ENCODE measurements at places on chromosomes 4 and X.

GRCh38 chrX:55135171-55135570 lies 46.4 kb downstream of the PAGE2 start:
- no peak for DNase-seq

DNA sequence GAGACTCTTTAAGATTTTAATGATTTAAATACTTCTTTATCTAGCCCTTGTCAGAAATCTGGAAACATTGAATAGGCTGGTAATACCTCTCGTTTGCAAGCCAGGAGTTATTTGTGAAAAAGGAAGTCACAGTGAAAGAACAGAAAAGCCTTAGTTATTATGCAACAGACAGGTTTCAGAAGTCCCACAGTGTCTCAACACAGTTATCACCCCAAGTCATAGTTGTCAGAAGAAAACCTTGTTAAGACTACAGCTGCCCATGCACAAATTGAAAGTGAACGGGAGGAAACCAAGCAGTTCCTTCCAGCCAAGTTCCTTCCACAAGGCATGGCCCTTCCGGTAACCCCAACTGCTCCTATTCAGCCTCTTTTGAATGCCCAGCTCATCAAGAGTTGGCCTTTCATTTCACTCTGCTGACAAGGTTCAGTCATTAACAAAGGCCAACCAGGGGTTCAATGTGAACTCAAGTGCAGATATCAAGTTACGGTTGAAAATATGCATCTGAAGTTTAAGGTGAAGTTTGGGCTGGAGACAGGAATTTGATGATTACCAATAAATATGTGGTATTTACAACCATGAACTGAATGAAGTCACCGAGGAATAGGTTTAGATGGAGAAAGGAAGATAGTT lies 15.6 kb downstream of the ALPK1 start:
- DNase-seq: no peak

- no peak for DNase-seq
These were observed 49.5 kb upstream of the STOX2 start for GRCh38 chr4:183855323-183856190.

GRCh38 chr4:177596035-177596434 lies 153.8 kb upstream of the AGA start:
- no peak for DNase-seq

GRCh38 chrX:140163371-140164159 lies 198.2 kb upstream of the CXorf66 start:
- DNase-seq: no peak

GRCh38 chrX:111376897-111377578 lies 35.0 kb downstream of the DCX start:
- DNase-seq: no peak

DNA sequence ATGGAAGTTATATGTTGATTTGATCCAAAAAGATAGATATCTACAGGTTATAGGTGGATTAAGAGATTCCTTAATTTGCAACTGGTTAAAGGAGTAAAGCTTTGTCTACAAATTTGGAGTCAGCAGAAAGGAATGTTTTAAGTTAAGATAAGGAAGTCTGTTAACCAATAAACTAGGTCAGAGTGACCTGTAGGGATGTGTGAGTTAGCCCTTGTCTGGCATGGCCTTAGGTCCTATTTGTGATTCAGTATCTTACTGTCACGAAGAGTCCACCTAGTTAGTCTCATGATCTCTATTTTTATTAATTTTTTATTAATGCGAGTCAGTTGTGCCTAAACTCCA lies 230.8 kb downstream of the INPP4B start:
- no peak for DNase-seq

- no peak for DNase-seq
These were observed 14.8 kb upstream of the RASGEF1B start for GRCh38 chr4:81486502-81486901.

DNA sequence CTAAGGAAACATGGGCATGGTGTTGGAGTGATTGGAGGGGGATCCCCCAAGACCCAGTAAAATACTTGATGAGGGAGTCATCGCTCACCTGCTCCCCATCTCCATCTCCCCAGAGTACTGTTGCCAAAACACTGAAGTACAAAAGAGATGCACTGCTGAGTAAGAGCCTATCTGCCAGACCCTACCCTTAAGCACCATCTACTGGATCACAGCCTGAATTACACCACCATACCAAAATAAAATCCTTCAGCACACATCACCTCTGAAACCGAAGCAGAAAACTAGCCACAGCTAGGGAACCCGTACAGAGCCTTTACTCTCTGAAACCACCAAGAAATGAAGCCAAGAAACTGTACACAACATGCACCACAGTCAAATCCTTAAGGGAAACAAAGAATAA lies 466.3 kb upstream of the ACTRT1 start:
- no peak for DNase-seq

DNA sequence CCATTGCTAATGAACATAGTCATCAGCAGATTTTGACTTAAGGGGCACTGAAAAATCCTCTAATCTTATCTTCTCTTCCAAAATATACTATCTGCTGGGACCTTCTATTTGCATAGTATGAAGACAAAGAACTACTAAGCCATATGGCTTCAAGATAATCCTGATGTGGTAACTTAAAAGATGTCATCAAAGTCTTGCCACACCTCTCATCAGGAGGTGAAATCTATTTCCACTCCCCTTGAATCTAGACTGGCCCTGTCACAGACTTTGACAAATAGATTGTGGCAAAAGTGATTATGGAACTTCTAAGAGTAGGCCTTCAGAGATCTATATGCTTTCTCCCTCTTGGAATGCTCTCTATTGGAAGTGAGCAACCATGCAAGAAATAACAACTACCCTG lies 27.3 kb upstream of the TET2 start:
- DNase-seq: no peak

DNA sequence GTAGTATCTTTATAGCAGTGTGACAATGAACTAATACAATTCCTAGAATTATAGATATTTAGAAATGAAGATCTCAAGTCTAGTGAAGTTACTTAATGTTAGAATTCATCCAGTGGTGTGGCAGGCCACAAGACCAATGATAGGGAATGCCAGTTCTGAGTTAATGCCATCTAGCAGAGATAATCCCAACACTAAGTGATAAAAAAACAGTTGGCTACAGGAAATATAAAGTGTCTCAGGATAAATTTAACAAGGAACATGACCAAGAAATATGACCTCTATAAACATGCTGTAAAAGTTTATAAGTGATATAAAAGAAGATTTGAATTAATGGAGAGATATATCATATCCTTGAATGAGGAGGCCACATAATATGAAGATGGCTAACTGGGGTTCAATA lies 1790.5 kb upstream of the ADGRL3 start:
- DNase-seq: no peak

GRCh38 chr4:140790171-140790570 lies 34.0 kb upstream of the TBC1D9 start:
- no peak for DNase-seq

- no peak for DNase-seq
These were observed 9.3 kb downstream of the PRDM8 start for GRCh38 chr4:80206521-80207171.

DNA sequence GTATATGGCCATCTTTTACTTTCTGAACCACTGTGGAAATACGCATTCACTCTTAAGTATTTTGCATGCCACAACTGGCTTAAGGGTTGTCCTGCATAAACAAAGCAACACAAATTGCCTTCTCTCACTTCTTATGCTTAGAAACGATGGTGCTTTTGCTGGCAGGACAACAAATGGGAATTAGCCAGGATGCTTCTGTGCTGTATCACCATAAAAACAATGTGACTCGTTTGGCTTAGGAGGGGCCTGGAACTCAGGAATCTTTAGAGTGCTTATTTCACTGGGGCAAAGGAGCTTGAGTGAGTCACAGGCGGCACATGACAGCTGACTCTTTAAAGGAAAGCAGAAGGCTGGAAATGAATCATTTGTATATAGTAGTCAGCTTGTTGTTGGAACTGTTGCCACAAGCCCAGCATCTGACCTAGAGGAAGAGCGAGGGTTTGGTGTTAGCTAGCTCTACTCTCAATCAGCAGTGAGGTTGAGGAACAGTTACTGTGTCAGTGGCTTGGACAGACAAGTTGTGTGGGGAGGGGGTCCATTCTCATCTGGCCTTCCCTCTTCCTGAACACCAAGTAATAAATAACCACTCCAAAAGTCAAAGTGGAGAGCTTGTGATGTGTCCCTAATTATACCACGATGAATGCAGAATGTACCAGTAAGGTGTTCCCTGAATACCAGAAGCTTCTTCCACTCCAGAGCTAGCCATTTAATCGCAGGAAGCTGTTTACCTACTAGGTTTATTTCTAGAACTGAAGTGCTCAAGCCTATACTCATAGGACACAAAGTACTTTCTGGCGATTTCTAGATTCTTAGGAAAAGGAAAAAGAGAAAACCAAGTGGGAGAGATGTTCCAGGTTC lies 293.1 kb downstream of the CAMK2D start:
- no peak for DNase-seq

DNA sequence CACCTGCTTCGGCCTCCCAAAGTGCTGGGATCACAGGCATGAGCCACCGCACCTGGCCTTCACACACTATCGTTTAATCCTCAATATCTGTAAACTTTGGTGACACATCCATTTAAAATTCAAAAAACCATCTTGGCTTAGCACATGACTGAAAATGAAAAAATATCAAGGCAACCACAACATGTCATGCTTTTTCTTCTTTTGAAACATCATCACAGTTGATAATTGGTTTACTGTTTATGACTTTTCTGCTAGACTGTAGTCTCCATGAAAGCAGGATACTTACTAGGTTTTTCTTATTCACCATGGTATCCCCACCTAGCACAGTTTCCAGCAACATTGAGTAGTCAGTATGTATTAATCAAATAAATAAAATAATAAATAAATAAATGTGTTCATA lies 11.0 kb downstream of the GNRHR start:
- DNase-seq: no peak

DNA sequence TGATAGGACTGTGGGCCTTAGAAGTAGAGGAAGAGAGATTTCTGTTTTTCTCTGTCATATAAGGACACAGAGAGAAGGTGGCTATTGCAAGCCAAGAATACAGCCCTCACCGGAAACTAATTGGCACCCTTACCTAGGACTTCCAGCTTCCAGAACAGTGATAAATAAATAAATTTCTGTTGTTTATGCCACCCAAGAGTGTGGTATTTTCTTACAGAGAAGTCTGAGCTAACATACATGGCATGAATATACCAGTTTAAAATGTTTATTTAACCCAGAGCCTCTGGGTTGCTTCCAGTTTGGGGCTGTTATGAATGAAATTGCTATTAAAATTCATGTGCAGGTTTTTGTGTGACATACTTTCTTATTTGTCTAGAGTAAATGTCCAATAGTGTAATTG lies 654.0 kb upstream of the ATOH1 start:
- DNase-seq: no peak

DNA sequence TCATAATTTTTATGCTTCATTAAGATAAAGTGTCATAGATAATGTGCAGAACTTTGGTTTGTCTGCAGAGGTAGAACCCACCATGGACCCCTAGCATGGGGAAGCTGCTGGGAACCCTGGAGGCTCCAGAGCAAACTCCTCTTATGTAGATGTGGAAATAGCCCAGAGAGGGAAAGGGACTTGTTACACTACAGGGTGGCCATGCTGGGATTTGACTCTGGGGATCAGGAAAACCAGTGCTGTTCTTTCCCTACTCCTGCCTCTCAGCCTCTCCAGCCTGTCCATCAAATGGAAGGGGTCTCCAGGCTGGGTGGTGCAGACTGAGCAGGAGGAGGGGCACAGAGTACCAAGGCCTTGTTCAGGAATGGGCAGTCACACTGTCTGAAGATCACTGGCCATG lies 54.2 kb downstream of the MSX1 start:
- DNase-seq: no peak

DNA sequence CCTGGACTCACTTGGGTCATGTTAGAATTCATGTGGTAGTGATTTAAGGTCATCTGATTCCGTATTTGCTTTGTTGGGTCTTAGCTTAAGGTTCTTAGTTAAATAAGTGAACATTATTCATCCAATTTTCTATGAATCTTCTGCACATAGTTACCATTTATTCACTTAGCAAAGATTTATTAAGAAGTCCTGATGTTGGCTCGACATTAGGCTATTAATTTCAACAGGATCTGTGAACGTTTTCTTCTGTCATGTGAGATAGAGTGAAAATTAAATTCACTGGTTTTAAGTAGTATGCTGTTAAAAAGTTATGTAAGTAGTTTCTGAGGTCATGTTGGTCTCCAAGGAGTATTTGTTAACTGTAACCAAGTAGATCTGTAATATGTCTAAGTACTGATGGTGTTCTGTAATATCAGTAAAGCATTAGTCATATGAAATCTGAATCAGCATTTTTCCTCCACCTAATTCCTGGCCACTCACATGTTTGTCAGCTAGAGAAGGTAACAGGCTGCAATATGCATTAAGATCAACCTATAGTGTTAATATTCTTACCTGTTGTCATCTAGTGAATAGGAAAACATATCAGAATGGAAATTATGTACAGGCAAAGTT lies 155.6 kb downstream of the PCDH7 start:
- no peak for DNase-seq

DNA sequence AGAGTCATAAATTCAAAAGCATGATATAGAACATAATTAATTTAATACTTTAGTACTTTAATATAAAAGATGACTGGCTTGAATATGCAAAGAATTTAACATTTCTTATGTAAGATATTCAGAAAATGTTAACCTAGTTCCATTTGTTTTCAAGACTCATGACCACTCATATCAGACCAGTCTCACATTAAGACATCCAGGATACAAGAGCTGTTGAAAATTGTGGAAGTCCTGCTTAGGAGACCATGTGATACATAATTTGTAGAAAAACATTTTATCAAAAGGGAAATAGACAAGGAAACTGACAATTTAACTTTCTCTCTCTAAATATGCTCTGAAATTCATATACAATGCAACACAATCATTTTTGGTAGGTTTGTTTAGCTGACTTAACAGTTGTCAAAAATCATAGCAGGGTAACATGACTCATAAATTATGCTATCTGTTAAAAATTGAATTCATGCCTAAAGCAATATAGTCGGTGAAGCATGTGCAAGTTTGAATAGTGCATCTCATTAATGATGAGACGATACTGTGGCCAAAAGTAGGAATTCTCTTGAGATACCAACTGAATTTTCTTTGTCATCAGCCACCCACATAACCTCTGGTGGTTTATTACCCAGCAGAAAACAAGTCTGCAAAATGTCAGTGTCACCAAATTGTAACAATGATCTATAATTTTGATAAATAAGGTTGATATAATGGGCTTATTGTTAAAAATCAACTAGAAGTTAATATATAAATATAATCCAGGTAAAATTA lies 211.4 kb downstream of the GASK1B start:
- no peak for DNase-seq

DNA sequence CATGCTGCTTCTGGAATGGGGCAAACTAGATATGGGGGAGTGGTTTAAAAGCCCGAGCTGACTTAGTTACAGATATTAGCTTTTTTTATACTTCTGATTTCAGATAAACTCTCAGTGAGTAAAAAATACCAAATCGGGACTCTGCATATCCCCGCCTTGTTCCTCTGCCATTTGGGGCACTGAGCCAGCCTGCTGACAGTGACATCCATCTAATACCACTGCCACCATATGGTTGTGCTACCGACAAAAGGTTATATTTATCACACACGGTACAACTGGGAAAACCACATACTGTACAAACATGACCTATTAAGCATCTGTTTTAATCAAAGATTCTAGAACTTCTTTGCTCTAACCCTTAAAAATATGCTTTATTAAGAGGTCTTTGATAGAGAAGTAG lies 78.7 kb downstream of the GALNT7 start:
- DNase-seq: no peak

GRCh38 chr4:61200916-61201526 lies 895 bp downstream of the ADGRL3 start:
- DNase-seq: no peak

- no peak for DNase-seq
These were observed 102.3 kb upstream of the PCDH7 start for GRCh38 chr4:30617836-30618235.

Measured in stimulated activated CD8-positive, alpha-beta memory T cell treated with anti-CD3 and anti-CD28 coated beads, Interleukin-4, amount 100 ng/mL, for 1 hour (primary cell).